GDM1 (cell line): ENCODE measurements at places on chromosomes 11 and 22.
A peak's percentile ranks its signal among the peaks of the same experiment; 100 is the strongest.

GRCh38 chr11:7500251-7500650 is 13.5 kb upstream of the PPFIBP2 start:
- DNase-seq = no peak

- peak; percentile 62 for DNase-seq
These were observed 80.2 kb downstream of the PRR5L start for GRCh38 chr11:36376009-36376887.

GRCh38 chr11:2101171-2101675 is 38.0 kb downstream of the IGF2 start:
- no peak for DNase-seq

- DNase-seq = no peak
These were observed 199.2 kb upstream of the POU2AF2 start for GRCh38 chr11:111046291-111046690.

DNA sequence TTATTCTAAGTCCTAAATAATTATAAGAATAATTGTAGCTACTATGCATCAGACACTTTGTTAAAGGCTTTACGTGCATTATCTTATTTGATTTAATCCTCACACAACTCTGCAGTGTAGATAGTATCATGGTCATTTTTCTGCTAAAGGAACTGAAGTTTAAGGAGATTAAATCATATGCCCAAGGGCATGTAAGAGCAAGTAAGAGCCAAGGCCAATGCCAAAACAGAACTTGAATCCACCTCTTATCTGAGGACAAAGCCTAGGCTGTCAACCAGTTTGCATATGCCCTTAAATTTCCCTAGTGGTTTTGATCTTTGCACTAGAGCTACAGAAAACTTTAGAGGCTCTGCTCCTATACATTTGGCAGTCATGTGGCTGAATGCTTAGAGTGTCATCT is 65.6 kb upstream of the OR5AK2 start:
- no peak for DNase-seq
